ENCODE measurements at places on chromosomes 3 and 15. TPM values are rescaled to one million over a fixed set of nuclear protein-coding genes. Genes with fewer than 3 reads are reported as not detected.

- no peak for DNase-seq
Measured at GRCh38 chr3:133887074-133887802, 8.4 kb downstream of the RAB6B start.

DNA sequence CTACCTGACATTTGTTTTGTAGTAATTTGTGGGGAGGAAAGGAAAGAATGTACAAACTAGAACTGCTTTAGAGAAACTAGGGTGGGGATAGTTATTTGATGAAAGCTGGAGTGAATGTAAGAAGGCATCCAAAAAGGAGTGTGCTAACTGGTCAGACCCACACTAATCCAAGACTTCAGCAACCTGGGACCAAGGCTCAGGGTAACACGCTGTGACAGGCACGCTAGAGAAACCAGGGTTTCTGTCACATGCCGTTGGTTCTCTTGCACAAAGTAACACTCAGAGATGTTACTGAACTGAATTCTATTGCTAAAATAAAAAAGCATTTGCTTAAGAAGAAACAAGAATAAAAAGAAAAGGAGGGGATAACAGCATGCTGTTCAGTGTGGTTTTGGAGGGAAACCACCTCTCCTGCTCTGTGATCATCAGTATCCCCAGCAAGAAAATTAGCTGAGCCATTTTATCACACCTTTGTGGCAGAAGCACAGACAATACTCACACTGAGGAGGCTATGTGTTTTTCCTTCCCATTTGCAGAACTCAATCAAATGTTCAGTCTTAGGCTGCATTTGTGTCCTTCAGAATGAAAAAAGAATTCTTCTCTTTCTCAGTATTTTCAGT lies 2.8 kb upstream of the CCDC80 start:
- DNase-seq: no peak

GRCh38 chr15:72599855-72600464 lies 54.5 kb upstream of the GOLGA6B start:
- DNase-seq: no peak

DNA sequence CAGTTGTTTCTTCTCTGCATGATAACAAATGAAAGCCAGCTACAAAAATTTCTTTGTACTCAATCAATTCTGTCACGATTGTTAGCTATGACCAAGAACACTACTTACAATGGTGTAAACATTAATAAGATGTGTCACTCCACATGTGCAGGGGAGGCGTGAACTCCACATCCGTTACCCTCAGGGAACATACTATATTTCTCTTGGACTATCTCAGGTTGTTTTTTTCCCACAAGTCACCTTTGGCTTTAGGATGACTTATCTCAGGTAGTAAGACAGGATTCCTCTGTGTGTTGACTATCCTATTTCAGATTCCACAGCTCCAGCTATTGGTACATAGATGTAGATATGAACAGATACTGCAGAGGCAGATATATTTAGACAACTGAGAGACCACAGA lies 423.3 kb upstream of the GRM7 start:
- DNase-seq: no peak

DNA sequence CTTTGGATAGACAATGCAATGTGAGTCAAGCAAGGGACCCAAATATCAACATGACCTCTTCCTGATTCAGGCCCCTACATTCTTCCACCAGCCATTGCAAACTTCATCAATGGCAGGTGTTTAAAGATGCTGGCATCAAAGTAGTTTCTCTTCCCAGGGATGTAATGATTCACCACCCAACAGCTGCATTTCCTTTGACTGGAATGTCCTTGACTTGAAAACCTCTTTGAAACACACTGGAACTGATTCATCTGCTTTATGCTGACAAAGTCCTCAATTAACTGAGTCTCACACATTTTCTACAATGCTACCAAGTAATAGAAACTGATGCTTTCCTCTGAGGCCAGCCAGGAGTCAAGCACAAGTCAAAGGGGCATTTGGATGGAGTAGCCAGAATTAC lies 385.5 kb downstream of the GBE1 start:
- DNase-seq: no peak

GRCh38 chr15:58095415-58095814 lies 29.9 kb upstream of the ALDH1A2 start:
- no peak for DNase-seq

DNA sequence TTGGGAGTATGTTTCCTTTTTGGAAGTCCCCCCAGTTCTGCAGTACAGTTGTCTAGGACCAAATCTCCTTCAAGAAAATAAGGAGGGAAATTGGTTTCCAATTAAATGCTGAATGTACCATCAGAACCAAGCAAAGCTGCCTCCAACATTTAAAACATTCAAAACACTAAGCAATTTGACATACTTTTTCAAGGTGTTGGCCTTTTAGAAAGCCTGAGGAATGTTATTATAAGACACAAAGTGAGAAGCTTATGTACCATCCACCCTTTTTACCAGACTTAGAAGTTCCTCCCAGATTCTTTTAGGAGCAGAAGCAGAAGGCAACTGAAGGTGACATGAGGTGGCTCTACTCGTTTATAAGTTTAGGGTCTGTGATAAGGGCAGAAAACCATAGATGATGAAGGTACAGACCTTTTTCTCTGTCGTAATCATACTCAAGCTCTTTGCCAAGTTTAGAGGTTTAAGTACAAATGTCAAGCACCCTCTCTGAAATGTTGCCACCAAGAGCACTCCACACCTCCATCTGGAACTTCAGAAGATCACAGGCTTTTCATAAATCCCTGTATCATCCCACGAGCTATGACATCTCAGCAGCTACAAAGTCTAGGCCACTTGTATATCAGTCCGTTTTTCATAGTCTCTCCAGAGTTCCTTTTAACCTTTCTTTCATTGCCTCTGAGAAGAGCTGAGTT lies 282.5 kb upstream of the THBS1 start:
- no peak for DNase-seq

GRCh38 chr3:133722935-133723334 lies 23.3 kb upstream of the TF start:
- no peak for DNase-seq

DNA sequence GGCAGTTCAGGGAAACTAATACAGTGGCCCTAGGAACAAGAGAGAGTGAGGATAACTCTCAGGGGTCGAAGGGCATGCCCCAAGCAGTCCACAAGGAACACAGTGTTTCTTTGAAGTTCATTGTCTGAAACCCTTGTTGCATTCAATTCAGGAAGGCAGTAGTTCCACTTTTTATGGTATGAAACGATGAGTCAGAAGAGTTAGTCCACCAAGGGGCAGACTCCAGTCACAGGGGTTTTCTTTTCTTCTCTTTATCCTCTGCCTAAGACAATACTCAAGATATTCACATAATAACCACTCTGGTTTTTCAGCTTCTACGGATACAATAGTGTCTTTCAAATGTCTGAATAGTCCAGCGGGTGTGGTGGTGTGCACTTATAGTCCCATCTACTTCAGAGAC lies 23.7 kb upstream of the TICRR start:
- DNase-seq: no peak

DNA sequence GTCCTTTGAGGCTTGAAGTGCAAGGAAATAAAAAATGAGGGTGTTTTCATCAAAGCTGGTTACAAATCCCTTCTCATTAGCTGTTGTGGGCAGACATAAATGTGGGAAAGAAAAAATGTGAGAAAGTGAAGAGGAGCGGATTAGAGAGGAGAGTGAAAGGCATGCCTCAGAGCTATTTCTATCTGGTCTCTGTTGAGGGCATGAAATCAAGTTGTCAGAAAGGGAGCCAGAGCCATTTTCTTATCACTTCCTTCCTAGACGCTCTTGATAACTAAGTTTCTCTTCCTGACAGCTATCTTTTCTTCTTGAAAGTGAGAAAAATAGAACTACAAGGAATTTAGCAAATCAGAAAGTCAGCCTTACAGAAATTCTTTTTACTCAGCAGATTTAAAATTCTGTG lies 20.8 kb upstream of the CAPN3 start:
- no peak for DNase-seq

DNA sequence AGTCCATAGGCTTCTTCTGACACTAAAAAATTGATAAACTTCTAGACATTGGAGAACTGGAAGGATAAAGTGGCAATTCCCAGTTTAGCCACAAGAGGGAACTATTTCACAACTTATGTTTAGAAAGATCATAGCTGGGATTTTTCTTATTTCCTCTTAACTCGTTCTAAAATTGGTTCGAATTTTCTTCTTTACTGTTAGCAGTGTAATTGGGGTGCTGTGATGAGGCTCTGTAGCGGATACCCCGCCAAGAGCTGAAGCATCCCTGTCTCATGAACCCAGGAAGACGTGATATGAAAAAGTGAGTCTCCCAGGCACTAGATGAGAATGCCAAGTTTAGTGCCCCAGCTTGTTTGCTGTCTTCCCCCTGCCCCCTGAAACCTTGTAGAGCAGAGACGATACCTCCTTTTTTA lies 85.1 kb downstream of the PDCD6IP start:
- no peak for DNase-seq

DNA sequence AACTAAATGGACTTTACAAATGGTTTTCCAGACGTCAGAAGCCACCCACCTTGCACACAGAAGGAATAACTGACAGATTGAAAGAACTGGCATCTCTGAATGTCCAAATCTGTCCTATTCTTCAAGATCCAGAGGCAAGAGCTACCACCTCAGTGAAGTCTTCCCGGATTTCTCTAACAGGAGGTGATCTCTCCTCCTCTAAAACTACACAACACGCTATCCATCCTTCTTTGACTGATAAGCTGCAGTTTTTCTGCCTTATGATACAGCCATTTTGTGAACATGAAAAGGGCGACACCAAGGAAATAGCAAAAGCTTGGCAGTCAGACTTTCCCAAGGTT lies 37.1 kb upstream of the HES1 start:
- no peak for DNase-seq

- no peak for DNase-seq
Measured at GRCh38 chr3:152375546-152375945, 106.8 kb downstream of the MBNL1 start.

Gene SLC6A20
- polyA plus RNA-seq: 0.60 TPM
